ENCODE measurements at places on chromosomes 7 and 10. TPM values are rescaled to one million over a fixed set of nuclear protein-coding genes. Genes with fewer than 3 reads are reported as not detected.

GRCh38 chr7:91314591-91315323, 50.5 kb downstream of the FZD1 start:
- DNase-seq: no peak

DNA sequence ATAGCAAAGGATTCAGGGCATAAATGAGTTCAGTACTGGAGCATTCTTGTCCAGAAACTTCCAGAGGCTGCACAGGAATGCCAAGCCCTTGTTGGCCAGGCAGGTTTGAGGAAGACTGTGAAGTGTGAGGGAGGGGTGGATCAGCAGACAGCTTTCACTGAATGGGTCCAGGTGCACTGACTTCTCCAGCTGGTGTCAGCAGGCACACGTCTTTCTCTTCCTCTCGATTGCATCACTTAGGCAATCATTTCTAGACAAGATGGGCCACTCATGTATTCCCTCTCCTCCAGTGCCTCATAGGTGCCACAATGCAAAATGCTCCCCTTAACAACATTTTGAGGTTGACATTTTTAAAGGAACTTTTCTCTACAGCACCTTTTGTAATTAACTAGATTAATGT, 15.6 kb upstream of the PLEKHS1 start:
- no peak for DNase-seq

- no peak for DNase-seq
Observed at GRCh38 chr10:101355072-101355706, 1.2 kb downstream of the BTRC start.

PDIA4 gene
- 384 TPM for total RNA-seq

GRCh38 chr7:106572394-106573124, 88.4 kb downstream of the CCDC71L start:
- DNase-seq: no peak

DNA sequence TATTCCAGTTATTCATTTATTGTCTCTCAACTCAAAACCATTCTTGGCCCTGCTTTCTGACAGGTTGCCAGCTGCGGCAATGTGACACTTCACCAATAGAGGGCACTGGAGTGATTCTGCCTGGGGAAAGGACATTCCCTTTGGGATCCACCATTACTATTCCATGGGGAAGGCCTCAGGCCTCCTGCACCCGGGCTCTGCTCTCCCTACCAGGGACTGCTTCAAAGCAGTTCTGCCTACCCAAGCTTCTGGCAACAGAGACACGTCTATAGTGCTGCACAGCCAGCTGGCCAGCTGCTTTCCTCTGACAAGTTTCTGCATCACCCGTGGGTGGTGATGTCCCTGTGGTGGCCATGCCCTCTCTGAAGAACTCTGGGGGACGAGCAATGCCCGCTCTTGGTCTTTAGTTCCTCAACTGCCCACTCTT, 163.8 kb downstream of the ELMO1 start:
- DNase-seq: peak; percentile 83

GRCh38 chr10:110436554-110437350, 61.0 kb upstream of the DUSP5 start:
- no peak for DNase-seq

CTTNBP2 gene
- 46.3 TPM for total RNA-seq

CRTAC1 gene
- 2.6 TPM for total RNA-seq

GRCh38 chr7:86768394-86768793, 124.7 kb downstream of the GRM3 start:
- no peak for DNase-seq

MACROH2A2 gene
- 3.8 TPM for total RNA-seq

DNA sequence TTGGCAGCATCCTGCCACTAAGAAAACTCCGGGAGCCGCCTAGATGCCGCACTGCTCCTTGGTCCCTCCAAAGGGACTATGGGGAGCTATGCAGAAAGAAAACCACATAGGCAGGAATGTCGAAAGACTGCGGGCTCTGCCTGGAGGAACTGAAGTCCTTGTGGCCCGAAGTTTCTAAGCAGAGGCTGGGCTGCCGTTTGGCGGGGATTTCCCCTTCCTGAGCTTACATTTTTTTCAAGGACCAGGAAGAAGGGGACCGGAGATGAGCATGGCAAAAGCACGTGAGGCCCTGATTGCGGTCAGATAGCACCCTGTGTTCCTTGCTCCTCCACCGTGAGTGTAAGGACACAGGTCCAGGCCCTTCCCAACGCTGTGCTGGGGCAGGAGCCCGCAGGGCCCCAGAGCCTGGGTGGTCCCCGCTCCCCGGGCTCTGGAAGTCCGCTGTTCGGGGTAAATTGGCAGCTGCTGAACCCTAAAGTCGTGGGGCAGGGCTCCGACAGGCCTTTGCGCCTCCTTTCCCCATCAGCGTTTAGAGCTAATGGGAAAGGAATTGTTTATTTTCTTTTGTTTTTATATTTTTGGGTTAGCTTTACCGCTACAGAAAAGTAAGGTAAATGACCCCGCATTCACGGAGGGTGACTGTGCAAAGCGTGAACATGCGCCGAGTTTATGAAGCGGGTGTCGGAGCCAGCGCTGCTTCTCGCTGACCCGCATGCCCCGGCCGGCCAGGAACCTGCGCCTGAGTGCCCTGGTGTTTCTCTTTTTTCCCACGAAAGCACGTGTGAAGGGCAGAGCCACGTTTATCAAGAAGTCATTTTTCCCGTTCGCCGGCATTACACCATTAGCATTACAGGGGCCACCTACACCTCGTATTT, 356.5 kb upstream of the ZNF32 start:
- no peak for DNase-seq

- DNase-seq: no peak
Observed at GRCh38 chr7:121373177-121373576, 22.9 kb downstream of the FAM3C start.

DNA sequence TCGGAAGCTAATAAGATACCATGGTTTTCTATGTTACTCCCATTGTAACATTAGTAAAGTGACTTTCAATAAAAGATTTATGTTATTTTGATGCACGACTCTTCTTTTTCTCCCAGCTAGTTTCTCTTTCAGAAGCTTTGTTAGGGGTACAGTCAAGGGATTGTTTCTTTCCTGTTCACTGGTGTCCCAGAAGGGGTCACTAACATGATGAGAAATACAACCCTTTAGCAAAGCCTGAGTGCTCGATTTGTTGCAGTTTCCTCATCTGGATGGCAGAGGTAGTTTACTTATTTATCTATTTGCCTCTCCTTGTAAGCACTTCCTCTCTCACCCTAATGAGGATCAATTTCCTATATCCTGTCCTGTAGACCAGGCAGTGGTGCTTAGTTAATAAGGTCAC, 17.0 kb downstream of the SRI start:
- DNase-seq: no peak

- DNase-seq: no peak
Observed at GRCh38 chr7:41809940-41810576, 107.2 kb upstream of the INHBA start.
